Hematopoietic multipotent progenitor cell (in vitro differentiated cells): ENCODE measurements at places on chromosomes 2 and 18. TPM values are rescaled to one million over a fixed set of nuclear protein-coding genes. Genes with fewer than 3 reads are reported as not detected.

GRCh38 chr2:85441864-85442263 lies 23.4 kb downstream of the SH2D6 start:
- DNase-seq, result no peak

The C1QL2 gene
- not detected for total RNA-seq

The ALPP gene
- 0.27 TPM for total RNA-seq

GRCh38 chr2:110874453-110875383 lies 142.3 kb downstream of the ACOXL start:
- DNase-seq, result no peak

DNA sequence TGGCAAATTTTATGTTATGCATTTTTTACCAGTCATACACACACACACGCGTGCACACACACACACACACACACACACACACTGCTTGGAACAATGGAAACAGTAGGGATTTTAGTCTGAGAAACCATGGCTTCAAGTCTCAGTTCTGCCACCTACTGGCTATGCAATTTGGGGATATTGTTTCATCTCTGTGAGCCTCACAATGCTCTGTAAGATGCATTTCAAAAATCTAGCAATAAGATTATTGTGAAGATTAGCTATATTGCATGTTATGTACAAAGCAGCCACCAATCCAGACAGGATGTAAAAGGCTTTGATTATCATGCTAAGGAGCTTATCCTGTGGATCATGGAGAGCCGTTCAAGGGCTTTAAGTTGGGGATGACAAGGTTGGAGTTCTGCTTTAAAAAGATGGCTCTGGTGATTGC lies 401.4 kb downstream of the NBAS start:
- peak; percentile 59 for DNase-seq

DNA sequence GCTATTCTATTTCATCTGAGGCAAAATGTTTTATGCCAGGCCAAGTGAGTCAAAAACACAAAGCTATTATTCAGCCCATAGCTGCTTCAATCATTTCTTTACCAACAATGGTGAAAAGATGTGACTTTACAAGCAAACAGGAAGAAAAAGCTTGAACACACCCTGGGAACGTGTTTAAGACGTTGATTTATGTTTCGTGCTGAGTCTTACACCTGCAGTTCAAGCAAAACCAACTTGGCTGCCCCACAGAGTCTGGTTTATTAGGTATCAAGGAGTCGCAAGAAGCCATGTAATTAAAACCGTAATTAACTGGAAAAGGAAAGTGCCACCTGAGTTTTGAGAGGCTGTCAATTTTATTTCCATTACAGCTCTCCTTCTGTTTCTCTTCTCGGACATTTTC lies 295.5 kb downstream of the MEIS1 start:
- no peak for DNase-seq

DNA sequence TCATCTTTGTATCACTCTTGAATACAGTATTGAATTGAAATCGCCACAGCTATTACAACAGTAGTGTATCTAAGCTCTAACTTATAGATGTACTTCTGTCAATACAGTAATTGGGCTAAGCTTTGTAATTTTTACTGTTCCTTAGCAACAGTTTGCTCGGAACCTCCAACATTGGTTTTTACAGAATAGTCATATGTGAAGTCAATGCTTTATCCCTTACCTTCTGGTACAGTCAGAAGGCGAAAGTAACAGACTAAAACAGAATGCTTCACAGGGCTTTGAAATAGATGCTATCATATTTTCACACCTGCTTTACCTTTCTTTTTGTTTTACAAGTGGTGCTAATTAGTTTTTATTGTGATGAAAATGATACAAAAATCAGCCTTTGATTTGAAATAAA lies 46.9 kb upstream of the CYP20A1 start:
- no peak for DNase-seq

- DNase-seq, result no peak
Measured at GRCh38 chr18:49546278-49546677, 15.6 kb upstream of the LIPG start.
